ENCODE measurements at places on chromosomes 16 and 17.
A peak's percentile ranks its signal among the peaks of the same experiment; 100 is the strongest.

- DNase-seq = peak; percentile 3
Observed at GRCh38 chr17:57662644-57663308, 82.3 kb downstream of the CCDC182 start.

- no peak for DNase-seq
Observed at GRCh38 chr16:11072420-11073153, 128.2 kb downstream of the CLEC16A start.

GRCh38 chr17:4090898-4091297, 51.9 kb downstream of the ZZEF1 start:
- no peak for DNase-seq

DNA sequence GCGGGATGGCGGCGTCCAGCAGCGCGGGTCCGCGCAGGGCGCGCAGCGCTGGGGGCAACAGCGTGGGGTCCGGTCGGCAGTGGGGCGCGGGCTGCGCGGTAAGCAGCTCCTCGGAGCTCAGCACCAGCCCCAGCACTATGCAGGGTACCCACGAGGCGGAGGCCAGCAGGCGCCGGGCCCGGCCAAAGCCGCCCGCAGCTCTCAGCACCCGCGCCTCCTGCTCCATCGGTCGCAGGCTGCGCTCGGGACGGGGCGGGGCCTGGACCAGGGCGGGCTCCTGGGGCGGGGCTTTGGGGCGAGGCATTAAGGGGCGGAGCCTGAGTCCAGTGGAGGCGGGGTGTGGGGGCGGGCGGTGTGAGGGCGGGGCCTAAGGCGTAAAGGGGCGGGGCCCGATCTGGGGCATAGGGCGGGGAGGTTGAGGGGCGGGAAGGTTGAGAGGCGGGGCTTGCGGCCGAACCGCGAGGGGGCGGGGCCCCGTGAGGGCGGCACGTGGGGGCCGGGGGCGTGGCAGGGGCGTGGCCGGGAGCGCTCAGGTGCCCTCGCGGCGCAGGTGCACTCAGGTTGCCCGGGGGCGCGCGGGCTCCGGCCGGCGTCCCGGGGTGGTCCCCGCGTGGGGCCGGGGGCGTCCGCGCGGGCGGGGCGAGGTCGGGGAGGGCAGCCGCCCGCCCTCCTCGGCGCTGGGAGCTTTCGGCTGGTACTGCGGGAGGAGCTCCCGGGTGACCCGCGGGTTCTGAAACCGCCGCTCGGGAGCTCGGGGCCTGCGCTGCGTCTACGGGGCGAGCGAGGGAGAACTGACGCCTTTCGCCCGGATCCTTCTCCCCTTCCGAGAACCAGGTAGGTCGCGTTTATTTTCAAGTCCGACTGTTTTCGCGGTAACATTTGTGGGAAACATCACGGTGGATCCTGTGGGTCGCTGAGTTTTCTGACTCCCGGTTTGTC, 1.4 kb upstream of the SLC22A31 start:
- DNase-seq = peak; percentile 74

- DNase-seq = no peak
Observed at GRCh38 chr16:49838441-49839016, 17.4 kb downstream of the ZNF423 start.

- no peak for DNase-seq
Observed at GRCh38 chr16:73289232-73289631, 241.3 kb upstream of the ZFHX3 start.

DNA sequence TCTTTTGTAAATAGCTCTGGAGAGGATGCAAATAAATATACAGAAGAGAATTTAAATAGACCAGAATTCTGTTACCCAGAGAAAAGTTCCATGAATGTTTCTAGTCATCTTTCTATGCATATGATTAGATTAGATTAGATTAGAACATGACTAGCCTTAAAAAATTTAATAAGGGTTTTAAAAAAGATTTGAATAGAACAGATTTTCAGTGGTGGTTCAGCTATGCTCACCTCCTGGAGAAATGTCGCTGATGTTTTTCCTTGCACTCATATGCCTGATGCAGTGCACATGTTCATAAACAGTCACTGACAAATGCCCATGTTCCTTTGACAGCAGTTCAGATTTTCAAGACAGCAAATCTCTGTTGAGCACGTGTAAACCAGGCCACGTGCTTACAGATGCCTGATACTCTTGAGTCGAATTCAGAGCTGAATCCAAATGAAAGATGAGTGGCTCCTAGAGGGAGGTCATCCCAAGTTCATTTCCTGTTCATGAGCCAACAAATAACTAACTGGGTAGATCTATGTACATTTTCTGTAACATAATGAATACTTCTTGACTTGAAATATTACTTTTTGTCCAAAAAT, 19.9 kb upstream of the RAB11FIP4 start:
- DNase-seq = no peak

GRCh38 chr17:60665602-60666001, 12.0 kb upstream of the BCAS3 start:
- no peak for DNase-seq

- DNase-seq = no peak
Observed at GRCh38 chr17:70037498-70037897, 37.5 kb upstream of the KCNJ16 start.

GRCh38 chr17:34133350-34133749, 121.7 kb upstream of the CCL2 start:
- no peak for DNase-seq

- no peak for DNase-seq
Observed at GRCh38 chr17:249236-249993, 68.0 kb upstream of the DOC2B start.

DNA sequence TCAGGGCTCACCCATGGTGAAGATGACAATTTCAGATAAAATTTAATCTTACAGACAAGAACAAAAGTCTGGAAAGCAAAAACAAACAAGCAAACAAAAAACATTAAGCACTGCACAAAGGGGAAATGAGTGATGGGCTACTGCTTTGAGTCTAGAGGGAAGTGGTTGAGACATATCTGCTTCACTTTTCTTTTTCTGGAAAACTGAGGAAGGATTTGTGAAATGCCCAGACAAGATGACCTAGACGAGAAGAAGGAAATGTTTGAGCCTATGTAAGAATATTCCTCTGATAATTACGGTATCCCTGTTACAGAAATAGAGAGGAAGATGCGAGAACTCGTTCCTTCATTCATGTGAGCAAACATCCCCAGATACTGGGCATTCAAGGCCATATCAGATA, 11.5 kb upstream of the HYDIN start:
- no peak for DNase-seq

DNA sequence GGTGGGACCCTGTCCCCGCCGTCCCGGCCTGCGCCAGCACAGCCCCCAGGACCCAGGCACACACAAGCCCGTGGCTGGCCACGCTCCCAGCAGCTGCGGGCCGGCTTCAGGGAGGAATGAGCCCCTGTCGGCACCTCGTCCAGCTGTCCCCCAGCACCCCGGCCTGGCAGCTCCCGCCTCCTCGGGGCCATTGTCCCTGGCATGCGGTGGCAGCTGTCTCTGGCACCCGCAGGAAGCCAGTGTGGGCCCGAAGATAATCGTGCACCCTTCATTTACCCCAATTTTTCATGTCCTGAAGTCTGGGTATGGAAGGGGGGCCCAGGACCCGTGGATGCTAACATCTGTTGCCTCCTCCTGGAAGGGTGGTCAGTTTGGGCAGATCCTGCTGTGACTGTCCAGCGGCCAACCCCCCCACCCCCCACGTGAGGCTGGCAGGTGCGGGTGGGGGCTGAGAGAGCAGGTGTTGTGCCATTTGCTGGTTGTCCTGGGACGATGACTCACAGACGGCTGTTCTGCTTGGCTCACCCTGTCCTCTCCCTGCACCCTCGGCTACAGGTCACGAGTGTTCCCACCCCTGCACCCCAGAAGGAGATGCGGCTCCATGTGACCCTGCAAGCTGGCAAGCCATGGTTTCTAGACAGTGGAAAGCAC, 4.0 kb upstream of the LMF1 start:
- no peak for DNase-seq

GRCh38 chr16:68910051-68910450, 66.7 kb downstream of the TANGO6 start:
- no peak for DNase-seq

- no peak for DNase-seq
Observed at GRCh38 chr17:77566566-77567138, 391.9 kb upstream of the TNRC6C start.

GRCh38 chr16:23835390-23836077, at the start of gene PRKCB:
TSS of gene PRKCB (plus strand) at chr16:23835983.
- peak; percentile 86 for DNase-seq

- DNase-seq = no peak
Observed at GRCh38 chr16:24988593-24989338, 26.4 kb downstream of the ARHGAP17 start.

- DNase-seq = no peak
Observed at GRCh38 chr17:29591146-29591736, 1.7 kb upstream of the ANKRD13B start.

DNA sequence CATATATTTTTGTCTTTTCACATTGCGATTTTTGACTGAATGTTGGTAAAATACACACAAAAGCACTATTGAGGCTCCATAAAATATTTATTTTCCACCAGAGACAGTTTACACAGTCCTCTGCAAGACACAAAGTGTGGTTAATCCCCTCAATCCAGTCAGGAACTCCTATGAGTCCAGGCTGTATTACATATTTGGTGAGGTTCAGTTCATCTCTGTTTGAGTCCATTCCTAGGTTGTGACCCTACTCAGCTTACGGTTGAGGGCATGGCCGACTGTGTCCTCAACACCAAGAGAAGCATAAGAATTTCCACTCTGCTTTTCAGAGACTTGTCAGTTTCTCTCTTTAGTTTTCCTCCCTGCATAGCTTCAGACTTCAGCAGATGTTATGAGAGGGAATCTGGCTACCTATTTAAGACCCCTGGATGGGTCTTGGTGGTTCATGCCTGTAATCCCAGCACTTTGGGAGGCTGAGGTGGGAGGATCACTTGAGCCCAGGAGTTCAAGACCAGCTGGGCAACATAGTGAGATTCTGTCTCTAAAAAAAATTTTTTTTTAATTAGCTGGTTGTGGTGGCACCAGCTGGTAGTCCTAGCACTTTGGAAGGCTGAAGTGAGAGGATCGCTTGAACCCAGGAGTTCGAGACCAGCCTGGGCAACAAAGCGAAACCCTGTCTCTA, 25.1 kb downstream of the ARL4D start:
- no peak for DNase-seq

GRCh38 chr16:88651276-88651988, 579 bp upstream of the CYBA start:
- DNase-seq = peak; percentile 41
